CD14-positive monocyte (primary cell): ENCODE measurements at places on chromosomes 7 and 10.

DNA sequence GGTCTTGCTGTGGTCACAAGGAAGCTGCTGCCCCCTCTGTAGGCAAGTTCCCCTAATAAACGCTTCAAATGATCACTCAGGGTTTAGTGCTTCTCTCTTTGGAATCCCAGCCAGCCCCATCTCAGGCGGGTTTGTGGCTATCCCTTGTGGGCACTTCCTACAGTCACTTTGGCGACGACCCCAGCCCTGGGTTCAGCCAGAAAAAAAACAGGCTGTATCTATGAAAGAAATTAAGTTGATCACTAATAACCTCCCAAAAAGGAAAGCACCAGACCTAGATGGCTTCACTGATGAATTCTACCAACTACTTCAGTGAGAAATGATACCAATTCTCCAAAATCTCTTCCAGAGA lies 208.2 kb downstream of the MAD1L1 start:
- no peak overlapping the region for H3K4me3 ChIP-seq
- H3K27me3 ChIP-seq, result no peaks in the 10 kb centered on the region
- no peak for DNase-seq
- H3K36me3 ChIP-seq, result no peaks in the 10 kb centered on the region

- no peaks in the 10 kb centered on the region for H3K36me3 ChIP-seq
- H3K4me3 ChIP-seq, result no peak overlapping the region
- H3K27ac ChIP-seq, result no peak overlapping the region
- H3K27me3 ChIP-seq, result peaks cover 33% of the 10 kb centered on the region
- no peaks in the 10 kb centered on the region for H3K4me1 ChIP-seq
Measured at GRCh38 chr10:97974526-97975525, 55.6 kb downstream of the CRTAC1 start.

- no peaks in the 10 kb centered on the region for H3K4me1 ChIP-seq
- no peaks in the 10 kb centered on the region for H3K36me3 ChIP-seq
- DNase-seq, result no peak
- H3K4me3 ChIP-seq, result no peak overlapping the region
Measured at GRCh38 chr10:29870522-29871044, 188.8 kb downstream of the JCAD start.

DNA sequence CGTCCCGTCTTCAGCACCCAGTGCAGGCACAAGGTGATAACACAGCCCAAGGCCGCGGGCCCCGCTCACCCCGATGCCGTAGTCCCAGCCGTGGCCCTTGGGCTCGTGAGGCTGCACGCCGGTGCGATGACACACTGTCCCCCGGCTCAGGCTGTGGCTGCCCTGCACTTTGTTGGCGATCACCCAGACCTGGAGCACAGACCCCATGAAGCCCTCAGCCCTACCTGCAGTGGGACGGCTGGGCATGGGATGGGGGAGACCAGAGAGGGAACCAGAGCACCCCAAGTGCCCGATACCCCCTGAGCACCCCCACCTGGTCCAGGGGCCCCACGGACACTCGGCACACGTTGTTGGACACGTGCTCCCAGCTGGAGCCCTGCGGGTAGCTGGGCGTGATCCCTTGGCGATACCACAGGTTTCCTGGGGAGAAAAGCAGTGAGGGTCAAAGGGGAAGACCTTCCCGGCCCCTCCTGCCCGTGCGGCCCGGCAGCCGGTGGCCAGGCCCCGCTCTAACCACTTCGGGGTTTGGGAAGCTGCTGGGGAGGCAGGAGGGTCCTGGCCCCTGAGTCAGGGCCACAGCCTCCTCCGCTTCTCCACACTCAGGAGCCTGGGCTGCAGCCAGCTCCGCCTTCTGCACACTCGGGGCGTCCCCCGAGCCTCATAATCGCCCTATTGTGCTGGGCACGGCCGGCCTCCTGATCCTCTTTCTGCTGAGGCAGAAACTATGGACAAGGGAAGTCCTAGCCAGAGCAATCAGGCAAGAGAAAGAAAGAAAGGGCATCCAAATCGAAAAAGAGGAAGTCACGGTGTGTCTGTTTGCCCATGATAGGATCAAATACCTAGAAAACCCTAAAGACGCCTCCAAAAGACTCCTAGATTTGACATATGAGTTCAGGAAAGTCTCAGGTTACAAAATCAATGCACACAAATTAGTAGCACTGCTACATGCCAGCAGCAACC lies 6.7 kb downstream of the BHLHA15 start:
- H3K27me3 ChIP-seq, result no peaks in the 10 kb centered on the region
- peak; percentile 31 for DNase-seq
- peaks cover 46% of the 10 kb centered on the region for H3K36me3 ChIP-seq
- H3K27ac ChIP-seq, result no peak overlapping the region
- H3K4me3 ChIP-seq, result no peak overlapping the region

GRCh38 chr10:45000138-45000751 lies 478 bp upstream of the ZNF22 start:
- H3K27me3 ChIP-seq, result no peaks in the 10 kb centered on the region
- peak; percentile 53 for DNase-seq
- peaks cover 34% of the 10 kb centered on the region for H3K4me1 ChIP-seq
- H3K27ac ChIP-seq, result peak overlapping the region; percentile 61

DNA sequence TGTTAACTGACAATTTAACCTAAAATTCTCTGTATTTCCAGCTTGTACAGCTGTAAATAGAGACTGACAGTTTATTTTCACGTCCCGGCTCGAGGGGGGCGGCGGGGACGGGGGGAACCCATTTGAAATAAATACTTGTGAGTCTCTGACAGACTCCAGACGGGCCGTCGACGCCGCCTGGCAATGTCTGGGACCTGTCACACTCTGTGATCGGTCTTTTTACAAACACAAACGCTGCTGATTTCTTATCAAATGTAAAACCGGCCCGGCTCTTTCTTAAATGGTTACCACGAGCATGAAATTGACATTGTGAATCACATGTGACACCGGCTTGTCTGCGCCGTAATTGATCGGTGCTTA lies 57.0 kb downstream of the UNCX start:
- no peak for DNase-seq
- no peaks in the 10 kb centered on the region for H3K4me1 ChIP-seq

GRCh38 chr10:113937756-113938155 lies 83.3 kb downstream of the NHLRC2 start:
- H3K36me3 ChIP-seq, result no peaks in the 10 kb centered on the region
- no peak overlapping the region for H3K27ac ChIP-seq
- H3K4me3 ChIP-seq, result no peak overlapping the region
- H3K27me3 ChIP-seq, result no peaks in the 10 kb centered on the region
- H3K4me1 ChIP-seq, result no peaks in the 10 kb centered on the region

GRCh38 chr7:90726120-90726519 lies 130.0 kb downstream of the CDK14 start:
- no peaks in the 10 kb centered on the region for H3K27me3 ChIP-seq
- H3K36me3 ChIP-seq, result no peaks in the 10 kb centered on the region
- peak; percentile 11 for DNase-seq
- no peak overlapping the region for H3K4me3 ChIP-seq
- no peak overlapping the region for H3K27ac ChIP-seq

DNA sequence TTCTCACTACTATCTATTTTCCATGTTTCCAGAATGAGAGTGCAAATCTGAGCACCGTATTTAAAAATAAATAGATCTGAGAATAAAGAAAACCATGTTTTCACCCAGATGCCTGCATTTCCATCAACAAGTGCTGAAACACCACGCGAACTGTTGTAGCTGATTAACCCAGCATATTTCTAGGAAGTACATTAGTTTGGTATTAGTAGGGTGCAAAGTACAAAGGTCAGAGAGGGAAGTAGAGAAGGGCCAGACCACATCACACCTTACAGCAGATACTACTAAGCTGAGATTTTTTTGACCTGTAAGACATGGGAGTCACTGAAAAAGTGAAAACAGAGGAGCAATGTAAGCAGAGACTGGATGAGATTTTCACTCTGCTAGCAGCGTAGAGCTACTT lies 181.3 kb downstream of the IMMP2L start:
- no peaks in the 10 kb centered on the region for H3K36me3 ChIP-seq
- DNase-seq, result no peak
- no peaks in the 10 kb centered on the region for H3K4me1 ChIP-seq
- H3K4me3 ChIP-seq, result no peak overlapping the region
- H3K27ac ChIP-seq, result no peak overlapping the region

DNA sequence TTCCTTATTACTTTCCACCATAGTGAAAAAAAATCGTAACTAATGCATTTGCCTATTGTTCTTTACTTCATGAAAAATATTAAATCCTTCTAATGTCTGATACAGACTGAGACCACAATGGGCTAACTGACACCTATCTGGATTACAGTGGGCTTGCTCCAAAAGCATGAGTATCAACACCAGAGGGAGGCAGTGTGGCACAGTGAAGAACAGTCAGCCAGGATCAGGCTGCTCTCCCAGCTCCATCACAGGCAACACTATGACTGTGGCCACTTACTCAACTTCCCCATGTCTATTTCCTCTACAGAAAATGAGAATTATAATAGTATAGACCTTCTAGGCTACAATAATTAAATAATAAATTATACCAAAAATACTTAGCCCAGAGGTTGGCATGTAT lies 97.2 kb downstream of the SLC25A13 start:
- no peak overlapping the region for H3K27ac ChIP-seq
- no peak overlapping the region for H3K4me3 ChIP-seq
- H3K36me3 ChIP-seq, result peaks cover 8% of the 10 kb centered on the region
- no peaks in the 10 kb centered on the region for H3K27me3 ChIP-seq
- no peaks in the 10 kb centered on the region for H3K4me1 ChIP-seq

GRCh38 chr10:112412696-112413095 lies 34.0 kb downstream of the ZDHHC6 start:
- no peaks in the 10 kb centered on the region for H3K4me1 ChIP-seq
- H3K27ac ChIP-seq, result no peak overlapping the region
- H3K27me3 ChIP-seq, result no peaks in the 10 kb centered on the region
- no peak overlapping the region for H3K4me3 ChIP-seq
- no peak for DNase-seq
- H3K36me3 ChIP-seq, result peaks cover 66% of the 10 kb centered on the region

DNA sequence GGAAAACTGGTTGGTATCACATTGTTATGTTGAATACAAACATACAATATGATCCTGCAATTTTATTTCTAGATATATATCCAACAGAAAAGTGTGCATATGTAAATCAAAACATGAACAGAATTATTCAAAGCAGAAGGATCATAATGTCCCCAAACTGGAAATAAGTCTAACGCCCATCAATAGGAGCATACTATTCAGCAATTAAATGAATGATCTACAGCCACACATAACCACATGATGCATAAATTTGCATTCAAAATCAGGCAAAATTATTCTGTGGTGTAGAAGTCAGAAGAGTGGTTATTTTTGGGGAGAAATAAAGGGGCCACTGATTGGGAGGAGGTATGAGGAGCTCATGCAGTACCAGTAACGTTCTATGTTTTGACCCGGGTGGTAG lies 28.6 kb downstream of the NPY start:
- no peaks in the 10 kb centered on the region for H3K27me3 ChIP-seq
- no peaks in the 10 kb centered on the region for H3K36me3 ChIP-seq
- no peak overlapping the region for H3K4me3 ChIP-seq
- no peak for DNase-seq

DNA sequence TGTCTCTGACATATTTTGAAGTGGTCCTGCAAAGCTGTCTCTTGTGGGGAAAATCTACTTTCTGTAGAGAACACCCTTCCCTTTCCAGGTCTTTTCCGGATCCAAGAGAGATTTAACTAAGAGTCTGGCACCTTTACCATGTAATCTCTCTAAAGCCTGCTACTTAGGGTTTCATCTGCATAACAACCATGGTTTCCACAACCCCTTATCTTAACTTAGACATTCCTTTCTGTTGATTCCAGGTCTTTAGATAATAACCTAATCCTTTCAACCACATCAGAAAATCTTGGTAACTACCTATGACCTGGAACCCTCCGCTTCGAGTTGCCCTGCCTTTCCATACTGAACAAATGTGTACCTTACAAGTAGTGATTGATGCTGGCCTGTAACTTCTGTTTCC lies 243.6 kb upstream of the PTER start:
- H3K4me1 ChIP-seq, result no peaks in the 10 kb centered on the region
- no peak overlapping the region for H3K4me3 ChIP-seq
- H3K36me3 ChIP-seq, result no peaks in the 10 kb centered on the region
- H3K27me3 ChIP-seq, result no peaks in the 10 kb centered on the region
- DNase-seq, result no peak

- no peak overlapping the region for H3K27ac ChIP-seq
- H3K4me1 ChIP-seq, result no peaks in the 10 kb centered on the region
- H3K27me3 ChIP-seq, result peaks cover 92% of the 10 kb centered on the region
- no peak for DNase-seq
- H3K36me3 ChIP-seq, result no peaks in the 10 kb centered on the region
Measured at GRCh38 chr10:100723180-100723579, 22.2 kb upstream of the PAX2 start.

- H3K36me3 ChIP-seq, result no peaks in the 10 kb centered on the region
- no peak overlapping the region for H3K4me3 ChIP-seq
- H3K27me3 ChIP-seq, result no peaks in the 10 kb centered on the region
- H3K4me1 ChIP-seq, result no peaks in the 10 kb centered on the region
- H3K27ac ChIP-seq, result no peak overlapping the region
Measured at GRCh38 chr7:114901771-114902170, 20.1 kb upstream of the MDFIC start.

DNA sequence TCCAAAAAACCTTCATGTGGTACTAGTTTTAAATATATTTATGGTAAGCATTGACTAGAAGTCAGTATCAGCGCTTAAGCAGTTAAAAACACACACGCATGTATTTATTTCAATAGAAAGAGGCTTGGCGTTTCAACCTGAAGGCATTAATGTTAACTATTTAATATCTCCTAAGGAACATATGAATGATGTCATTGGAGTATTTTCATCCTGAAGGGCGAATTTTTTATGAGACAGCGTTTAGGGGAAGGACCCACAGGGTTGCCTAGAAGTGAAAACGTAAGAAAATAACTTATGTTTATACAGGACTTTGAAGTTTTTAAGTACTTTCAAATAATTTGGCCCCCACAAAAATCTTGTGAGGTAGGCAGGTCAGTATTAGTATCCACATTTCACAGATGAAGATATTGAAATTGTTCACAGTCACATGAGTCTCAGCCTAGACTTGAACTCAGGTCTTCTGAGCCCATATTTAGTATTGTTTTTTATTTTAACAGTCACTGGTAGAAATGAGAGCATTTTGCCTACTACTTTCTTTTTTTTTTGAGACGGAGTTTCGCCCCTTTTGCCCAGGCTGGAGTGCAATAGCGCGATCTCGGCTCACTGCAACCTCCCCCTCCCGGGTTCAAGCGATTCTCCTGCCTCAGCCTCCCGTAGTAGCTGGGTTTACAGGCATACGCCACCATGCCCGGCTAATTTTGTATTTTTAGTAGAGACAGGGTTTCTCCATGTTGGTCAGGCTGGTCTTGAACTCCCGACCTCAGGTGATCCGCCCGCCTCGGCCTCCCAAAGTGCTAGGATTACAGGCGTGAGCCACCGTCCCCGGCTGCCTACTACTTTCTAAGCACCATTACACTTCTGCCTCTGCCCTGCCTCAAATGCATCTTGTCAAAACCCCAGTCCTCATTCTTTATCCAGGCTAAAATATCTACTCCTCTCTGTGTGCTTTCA lies 1.8 kb downstream of the SLK start:
- peaks cover 23% of the 10 kb centered on the region for H3K4me1 ChIP-seq
- H3K27ac ChIP-seq, result no peak overlapping the region
- no peaks in the 10 kb centered on the region for H3K36me3 ChIP-seq
- DNase-seq, result peak; percentile 15
- no peaks in the 10 kb centered on the region for H3K27me3 ChIP-seq
- peak overlapping the region; percentile 68 for H3K4me3 ChIP-seq
